ENCODE measurements at places on chromosomes 6 and 20. TPM values are rescaled to one million over a fixed set of nuclear protein-coding genes. Genes with fewer than 3 reads are reported as not detected.

DNA sequence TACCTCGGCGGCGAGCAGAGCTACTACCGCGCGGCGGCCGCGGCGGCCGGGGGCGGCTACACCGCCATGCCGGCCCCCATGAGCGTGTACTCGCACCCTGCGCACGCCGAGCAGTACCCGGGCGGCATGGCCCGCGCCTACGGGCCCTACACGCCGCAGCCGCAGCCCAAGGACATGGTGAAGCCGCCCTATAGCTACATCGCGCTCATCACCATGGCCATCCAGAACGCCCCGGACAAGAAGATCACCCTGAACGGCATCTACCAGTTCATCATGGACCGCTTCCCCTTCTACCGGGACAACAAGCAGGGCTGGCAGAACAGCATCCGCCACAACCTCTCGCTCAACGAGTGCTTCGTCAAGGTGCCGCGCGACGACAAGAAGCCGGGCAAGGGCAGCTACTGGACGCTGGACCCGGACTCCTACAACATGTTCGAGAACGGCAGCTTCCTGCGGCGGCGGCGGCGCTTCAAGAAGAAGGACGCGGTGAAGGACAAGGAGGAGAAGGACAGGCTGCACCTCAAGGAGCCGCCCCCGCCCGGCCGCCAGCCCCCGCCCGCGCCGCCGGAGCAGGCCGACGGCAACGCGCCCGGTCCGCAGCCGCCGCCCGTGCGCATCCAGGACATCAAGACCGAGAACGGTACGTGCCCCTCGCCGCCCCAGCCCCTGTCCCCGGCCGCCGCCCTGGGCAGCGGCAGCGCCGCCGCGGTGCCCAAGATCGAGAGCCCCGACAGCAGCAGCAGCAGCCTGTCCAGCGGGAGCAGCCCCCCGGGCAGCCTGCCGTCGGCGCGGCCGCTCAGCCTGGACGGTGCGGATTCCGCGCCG, 994 bp downstream of the FOXC1 start:
- peak; percentile 66 for DNase-seq

- DNase-seq, result no peak
Observed at GRCh38 chr6:125192610-125192930, 39.0 kb downstream of the TPD52L1 start.

DNMT3B gene
- total RNA-seq, result 2.7 TPM

SSTR4 gene
- total RNA-seq, result not detected

WFDC5 gene
- total RNA-seq, result 321 TPM

DNA sequence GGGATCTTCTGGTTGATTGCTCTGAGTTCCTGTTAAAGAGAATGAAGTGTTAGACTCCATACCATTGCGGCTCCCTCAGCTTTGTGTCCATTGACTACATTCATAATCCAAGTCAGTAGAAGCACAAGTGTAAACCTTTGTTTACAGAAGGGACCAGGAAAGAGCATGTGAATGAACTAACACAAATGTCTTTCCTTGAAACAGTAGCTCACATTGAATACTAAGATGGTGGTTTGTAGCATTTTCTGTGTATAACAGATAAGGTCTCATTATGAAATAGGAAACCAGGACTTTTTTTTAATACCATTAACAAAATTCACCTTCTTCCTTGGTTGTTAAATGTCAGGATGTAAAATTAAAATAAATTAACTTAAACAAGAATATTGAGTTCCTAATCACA, 8.4 kb downstream of the STXBP5 start:
- no peak for DNase-seq

GRCh38 chr6:110671447-110671846, 143.8 kb downstream of the CDK19 start:
- DNase-seq, result no peak

RIN2 gene
- total RNA-seq, result 80.7 TPM

Data from suprapubic skin (tissue), 4 donors.